NCI-H1930 (cell line): ENCODE measurements at places on chromosomes 7 and 10.

DNA sequence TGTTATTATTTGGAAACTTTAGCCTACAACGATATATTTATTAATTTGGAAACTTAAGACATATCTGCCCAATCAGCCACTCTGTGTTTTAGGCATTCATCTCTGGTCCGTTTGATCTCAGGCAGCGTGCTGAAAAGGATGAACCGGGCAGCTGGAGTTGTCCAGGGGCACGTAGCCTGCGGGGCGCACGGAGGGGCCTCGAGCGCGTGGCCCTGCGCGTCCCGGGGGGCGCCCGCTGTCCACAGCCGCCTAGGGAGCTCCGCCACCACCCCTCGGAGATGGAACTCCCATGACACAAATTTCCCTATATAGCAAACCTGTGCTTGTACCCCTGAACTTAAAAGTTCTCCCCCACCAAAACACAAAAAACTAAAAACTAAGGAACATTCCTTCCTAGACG is 24.3 kb upstream of the MKI67 start:
- DNase-seq, result no peak

- no peak for DNase-seq
Measured at GRCh38 chr10:69861251-69862240, 59.8 kb downstream of the COL13A1 start.

GRCh38 chr10:89845541-89846280 is 144.3 kb downstream of the KIF20B start:
- DNase-seq, result no peak

- DNase-seq, result no peak
Measured at GRCh38 chr7:40899151-40899550, 764.3 kb downstream of the SUGCT start.

GRCh38 chr7:40850017-40850416 is 715.2 kb downstream of the SUGCT start:
- no peak for DNase-seq

- DNase-seq, result no peak
Measured at GRCh38 chr7:44678101-44678470, 70.6 kb upstream of the ZMIZ2 start.
